Karpas-422 (cell line): ENCODE measurements at places on chromosomes 5 and 9.

DNA sequence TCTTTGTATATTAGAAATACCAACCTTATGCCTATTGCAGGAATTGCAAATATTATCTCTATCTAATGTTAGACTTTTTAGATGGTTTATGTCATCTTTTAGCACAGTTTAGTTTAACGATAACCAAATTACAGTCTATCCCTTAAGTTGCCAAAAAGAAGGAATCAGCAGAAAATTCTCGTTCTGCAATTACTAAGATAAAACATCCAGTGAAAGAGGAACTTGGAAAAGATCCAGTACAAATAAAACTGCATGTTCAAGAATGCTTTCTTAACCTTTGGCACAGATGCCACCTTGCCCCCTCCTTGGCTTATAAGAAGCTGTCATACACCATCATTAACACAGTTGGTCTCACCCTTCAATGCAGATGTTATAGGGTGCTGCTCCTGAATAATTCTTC is 124.0 kb downstream of the SEMA5A start:
- DNase-seq, result no peak

GRCh38 chr9:36214571-36214970 is 23.9 kb downstream of the CLTA start:
- DNase-seq, result no peak

DNA sequence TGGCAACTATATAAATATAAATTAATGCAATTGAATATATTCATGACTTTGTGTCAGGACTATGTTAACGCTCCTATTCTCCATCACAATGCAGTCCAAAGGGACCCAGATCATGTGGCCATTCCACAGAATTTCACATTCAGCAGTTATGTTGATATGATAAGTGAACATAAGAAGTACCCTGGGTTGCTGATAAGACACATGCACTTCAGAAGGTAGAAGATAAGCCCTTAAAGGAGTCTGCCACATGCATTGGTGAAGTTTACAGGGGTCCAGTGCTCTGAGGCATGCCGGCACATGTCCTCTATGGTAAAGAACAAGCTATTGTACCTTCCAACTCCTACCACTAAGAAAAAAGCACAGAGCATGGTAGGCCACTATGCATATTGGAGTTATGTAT is 76.4 kb downstream of the PHAX start:
- DNase-seq, result no peak

- no peak for DNase-seq
These were observed 85.1 kb downstream of the AMBP start for GRCh38 chr9:113992994-113993393.

GRCh38 chr5:98787131-98787719 is 13.8 kb downstream of the RGMB start:
- DNase-seq, result no peak

- DNase-seq, result no peak
These were observed 29.2 kb downstream of the IRX4 start for GRCh38 chr5:1853531-1853930.
